ENCODE measurements at places on chromosomes 5 and 9.

DNA sequence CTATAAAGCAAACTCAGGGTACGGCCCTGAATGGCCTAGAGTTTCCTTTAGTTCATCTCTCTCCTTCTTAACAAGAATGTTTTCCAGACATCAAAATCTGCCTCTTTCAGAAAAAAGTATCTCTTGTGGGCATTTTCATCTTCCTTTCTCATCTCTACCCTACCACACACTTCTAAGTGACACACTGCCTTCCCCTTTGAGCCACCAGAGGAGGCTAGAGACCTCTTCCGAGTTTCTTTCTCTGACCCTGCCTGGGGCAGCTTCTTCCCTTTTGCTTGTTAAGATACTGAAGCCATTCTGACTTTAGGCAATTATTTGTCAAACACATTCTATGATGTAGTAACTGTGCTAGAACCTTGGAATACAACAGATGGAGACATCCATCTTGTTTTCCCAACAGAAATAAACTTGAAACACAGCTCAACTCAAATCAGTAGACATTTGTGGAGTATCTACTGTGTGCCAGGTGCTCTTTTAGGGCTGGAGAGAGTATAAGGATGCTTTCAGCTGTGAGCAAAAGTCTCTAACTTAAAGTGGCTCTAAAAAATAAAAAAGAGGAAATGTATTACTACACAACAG is 8.6 kb upstream of the SV2C start:
- no peak for DNase-seq

DNA sequence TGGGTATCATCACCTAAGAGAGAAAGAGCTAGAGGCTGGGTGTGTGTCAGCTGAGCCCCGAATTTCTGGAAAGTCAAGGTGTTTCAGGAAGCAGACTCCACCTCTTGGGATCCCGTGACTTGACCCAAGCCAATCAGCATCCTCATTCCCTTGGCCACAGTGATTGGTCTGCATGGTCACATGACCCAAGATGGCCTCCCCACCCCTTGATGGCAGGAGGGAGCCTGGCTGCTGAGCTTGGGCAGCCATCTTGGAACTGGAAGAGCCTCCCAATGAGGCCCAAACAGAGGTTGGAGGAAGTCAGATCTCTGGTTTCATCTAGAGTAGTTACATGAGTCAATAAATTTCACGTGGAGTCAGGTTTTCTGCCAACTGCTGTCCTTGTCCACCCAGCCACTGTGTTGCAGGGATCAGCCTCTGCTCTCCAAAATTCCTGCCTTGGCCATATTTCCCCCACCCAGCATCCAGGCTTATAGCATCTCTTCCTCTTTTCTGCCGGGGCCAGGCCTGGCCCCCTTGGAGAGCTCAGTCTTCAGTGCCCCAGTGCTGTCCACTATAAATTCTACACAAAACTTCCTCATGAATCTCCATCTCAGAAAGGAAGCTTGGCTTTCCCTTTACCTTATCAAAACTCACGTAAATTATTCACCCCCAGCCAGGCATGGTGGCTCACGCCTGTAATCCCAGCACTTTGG is 17.2 kb upstream of the SUSD3 start:
- no peak for DNase-seq

- no peak for DNase-seq
Observed at GRCh38 chr9:38386319-38386895, 6.1 kb upstream of the ALDH1B1 start.

GRCh38 chr9:11269036-11269435 is 656.2 kb upstream of the PTPRD start:
- no peak for DNase-seq

DNA sequence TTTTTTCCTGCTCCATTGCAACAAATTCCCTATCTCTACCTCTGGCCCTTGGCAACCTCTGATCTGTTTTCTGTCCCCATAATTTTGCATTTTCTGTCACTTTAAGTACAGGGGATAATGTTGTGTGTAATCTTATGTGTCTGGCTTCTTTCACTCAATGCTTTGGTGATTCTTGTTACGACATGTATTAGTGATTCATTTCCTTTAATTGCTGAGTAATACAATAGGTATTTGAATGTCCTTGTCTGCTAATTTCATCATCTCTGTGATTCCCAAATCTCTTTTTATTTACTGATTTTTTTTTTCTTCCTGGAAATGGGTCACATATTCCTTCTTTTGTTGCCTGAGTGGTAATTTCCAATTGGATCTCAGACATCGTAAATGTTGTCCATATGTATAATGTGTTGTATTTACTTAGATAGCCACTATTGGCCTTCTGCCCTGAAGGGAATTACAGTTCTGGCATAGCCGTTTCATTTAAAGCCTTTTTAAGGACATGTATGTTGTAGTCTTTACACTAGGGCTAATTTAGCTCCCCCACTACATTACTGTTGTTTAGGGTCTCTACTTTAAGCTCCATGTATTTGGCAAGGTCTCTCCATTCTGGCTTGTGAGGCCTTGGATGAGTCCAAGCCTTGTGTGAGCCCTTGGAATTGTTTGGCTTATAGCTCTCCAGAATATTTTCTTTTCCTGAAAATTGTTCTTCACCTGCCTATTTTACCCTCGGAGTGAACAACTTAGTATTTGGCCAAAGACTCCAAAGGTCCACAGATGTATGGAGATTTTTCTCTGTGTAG is 683.8 kb downstream of the LRRC70 start:
- peak; percentile 35 for DNase-seq

- no peak for DNase-seq
Observed at GRCh38 chr9:69798744-69799143, 21.9 kb upstream of the CFAP95 start.

All from BJ (cell line).